ENCODE measurements at places on chromosomes 3 and 15.
A peak's percentile ranks its signal among the peaks of the same experiment; 100 is the strongest.

DNA sequence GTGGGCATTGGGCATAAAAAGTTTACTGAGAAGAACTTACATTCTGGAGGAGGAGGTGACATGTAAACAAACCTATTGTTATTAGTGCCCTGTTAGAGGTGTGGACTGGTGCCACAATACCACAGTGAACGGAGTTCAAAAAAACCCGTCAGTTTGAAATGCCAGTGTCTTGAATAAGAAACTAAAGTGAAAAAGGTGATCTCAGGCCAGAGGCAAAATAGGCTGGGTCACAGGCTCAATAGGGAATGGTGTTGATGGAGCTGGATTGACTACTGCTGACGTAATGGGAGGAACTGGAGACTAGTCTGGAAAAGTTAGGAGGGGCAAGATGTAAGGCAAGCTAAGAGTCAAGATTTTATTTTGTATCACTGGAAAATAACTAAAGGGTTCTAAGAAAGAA is 1.6 kb upstream of the DCBLD2 start:
- no peaks in the 10 kb centered on the region for H3K27me3 ChIP-seq
- no peak for DNase-seq
- no peak overlapping the region for H3K4me3 ChIP-seq
- no peak overlapping the region for H3K27ac ChIP-seq
- no peaks in the 10 kb centered on the region for H3K36me3 ChIP-seq

- no peaks in the 10 kb centered on the region for H3K27me3 ChIP-seq
- no peaks in the 10 kb centered on the region for H3K4me1 ChIP-seq
- H3K36me3 ChIP-seq, result no peaks in the 10 kb centered on the region
- H3K27ac ChIP-seq, result no peak overlapping the region
- no peak overlapping the region for H3K4me3 ChIP-seq
Observed at GRCh38 chr3:31343075-31343474, 189.7 kb upstream of the STT3B start.

- H3K4me1 ChIP-seq, result peaks cover 12% of the 10 kb centered on the region
- no peak for DNase-seq
- peaks cover 9% of the 10 kb centered on the region for H3K36me3 ChIP-seq
- no peaks in the 10 kb centered on the region for H3K27me3 ChIP-seq
- H3K4me3 ChIP-seq, result peak overlapping the region; percentile 72
- no peak overlapping the region for H3K27ac ChIP-seq
Observed at GRCh38 chr15:82263350-82263749, 732 bp downstream of the SAXO2 start.

GRCh38 chr3:138307899-138308298 is 21.8 kb downstream of the NME9 start:
- no peak for DNase-seq
- H3K27ac ChIP-seq, result no peak overlapping the region
- H3K27me3 ChIP-seq, result no peaks in the 10 kb centered on the region
- H3K36me3 ChIP-seq, result no peaks in the 10 kb centered on the region
- no peaks in the 10 kb centered on the region for H3K4me1 ChIP-seq

- no peak overlapping the region for H3K27ac ChIP-seq
- no peak overlapping the region for H3K4me3 ChIP-seq
Observed at GRCh38 chr3:114698146-114699105, 404.6 kb downstream of the TIGIT start.

GRCh38 chr3:157074981-157075380 is 85.0 kb downstream of the CCNL1 start:
- H3K36me3 ChIP-seq, result no peaks in the 10 kb centered on the region
- no peak overlapping the region for H3K27ac ChIP-seq
- no peak for DNase-seq

GRCh38 chr3:134314588-134315285 is 59.5 kb downstream of the AMOTL2 start:
- H3K36me3 ChIP-seq, result no peaks in the 10 kb centered on the region
- DNase-seq, result no peak
- peak overlapping the region; percentile 95 for H3K27ac ChIP-seq
- H3K4me1 ChIP-seq, result peaks cover 53% of the 10 kb centered on the region
- no peak overlapping the region for H3K4me3 ChIP-seq

GRCh38 chr3:194667363-194667762 is 4.6 kb downstream of the LSG1 start:
- H3K4me1 ChIP-seq, result peaks cover 10% of the 10 kb centered on the region
- no peak for DNase-seq
- no peak overlapping the region for H3K4me3 ChIP-seq
- H3K27ac ChIP-seq, result no peak overlapping the region
- H3K36me3 ChIP-seq, result peaks cover 64% of the 10 kb centered on the region

DNA sequence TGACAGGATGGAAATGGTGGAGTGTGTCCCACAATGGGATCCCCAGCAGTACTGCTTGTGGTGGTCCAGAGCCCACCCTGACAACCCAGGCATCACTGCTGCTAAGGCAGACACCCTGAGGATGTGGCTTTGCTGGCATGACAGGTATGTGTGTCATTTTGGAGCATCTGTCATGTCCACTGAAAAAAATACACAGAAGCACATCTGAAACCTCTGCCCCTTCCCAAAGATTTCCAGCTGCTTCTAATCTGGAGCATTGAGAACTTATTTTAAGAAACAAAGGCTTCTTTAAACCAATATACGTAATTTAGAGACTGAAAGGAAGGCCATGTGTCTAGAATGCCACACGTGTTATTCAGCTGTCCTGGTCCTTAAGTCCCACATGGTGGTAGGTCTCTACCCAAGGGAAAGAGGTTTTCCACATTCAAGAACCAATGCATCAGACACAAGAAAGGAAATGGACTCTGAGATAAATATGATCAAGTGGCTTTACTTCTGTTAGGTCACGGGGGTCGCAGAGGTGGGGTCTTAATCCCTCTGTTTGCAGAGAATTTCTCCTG is 88.3 kb downstream of the PDZRN3 start:
- no peak overlapping the region for H3K4me3 ChIP-seq
- H3K27ac ChIP-seq, result no peak overlapping the region
- H3K27me3 ChIP-seq, result no peaks in the 10 kb centered on the region

GRCh38 chr15:62348118-62348517 is 183.0 kb upstream of the C2CD4B start:
- no peaks in the 10 kb centered on the region for H3K4me1 ChIP-seq
- DNase-seq, result no peak
- H3K27me3 ChIP-seq, result no peaks in the 10 kb centered on the region
- H3K4me3 ChIP-seq, result no peak overlapping the region

DNA sequence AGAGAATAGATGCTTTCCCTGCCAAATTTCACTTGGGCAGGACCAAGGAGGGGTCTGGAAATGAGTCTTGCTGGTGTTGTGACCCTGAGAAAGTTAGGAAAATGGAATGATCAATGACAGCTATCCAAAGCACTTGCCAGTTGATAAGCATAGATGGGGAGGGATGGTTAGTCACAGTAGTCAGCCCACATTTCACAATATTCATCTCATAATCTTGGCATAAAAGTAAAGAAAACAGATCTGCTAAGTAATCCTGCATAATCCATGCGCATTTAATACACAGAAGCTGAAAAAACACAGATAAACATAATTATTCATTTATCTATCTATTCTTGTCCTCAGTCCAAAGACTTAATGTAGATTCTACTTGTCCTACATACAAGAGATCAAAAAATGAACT is 184.1 kb downstream of the ZIC4 start:
- no peak overlapping the region for H3K4me3 ChIP-seq
- H3K27me3 ChIP-seq, result no peaks in the 10 kb centered on the region
- H3K4me1 ChIP-seq, result no peaks in the 10 kb centered on the region

- peaks cover 48% of the 10 kb centered on the region for H3K4me1 ChIP-seq
- peak overlapping the region; percentile 33 for H3K4me3 ChIP-seq
- H3K27me3 ChIP-seq, result peaks cover 100% of the 10 kb centered on the region
- H3K36me3 ChIP-seq, result no peaks in the 10 kb centered on the region
- H3K27ac ChIP-seq, result no peak overlapping the region
- DNase-seq, result no peak
Observed at GRCh38 chr15:76340803-76341365, 4.3 kb downstream of the ISL2 start.

DNA sequence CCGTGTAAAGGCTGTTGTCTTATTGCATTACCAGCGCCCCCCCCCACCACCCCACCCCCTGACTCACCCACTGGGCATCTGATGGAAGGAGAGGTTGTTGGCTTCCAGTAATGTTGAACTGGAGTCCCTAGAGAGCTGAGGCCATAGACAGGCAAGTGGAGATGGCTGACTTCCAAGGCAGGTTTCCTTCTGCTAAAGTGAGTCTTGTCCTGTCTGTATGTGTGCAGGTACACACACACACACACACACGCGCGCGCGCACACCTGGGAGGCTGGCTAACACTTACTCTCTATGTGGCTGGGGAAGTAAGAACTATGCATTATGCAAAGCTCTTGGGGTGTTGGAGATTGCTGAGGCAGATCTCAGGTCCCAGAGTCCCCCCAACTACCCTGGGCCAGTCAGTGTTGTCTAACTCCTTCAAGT is 1.6 kb upstream of the KY start:
- H3K27me3 ChIP-seq, result no peaks in the 10 kb centered on the region
- H3K4me3 ChIP-seq, result no peak overlapping the region
- DNase-seq, result no peak
- no peak overlapping the region for H3K27ac ChIP-seq

DNA sequence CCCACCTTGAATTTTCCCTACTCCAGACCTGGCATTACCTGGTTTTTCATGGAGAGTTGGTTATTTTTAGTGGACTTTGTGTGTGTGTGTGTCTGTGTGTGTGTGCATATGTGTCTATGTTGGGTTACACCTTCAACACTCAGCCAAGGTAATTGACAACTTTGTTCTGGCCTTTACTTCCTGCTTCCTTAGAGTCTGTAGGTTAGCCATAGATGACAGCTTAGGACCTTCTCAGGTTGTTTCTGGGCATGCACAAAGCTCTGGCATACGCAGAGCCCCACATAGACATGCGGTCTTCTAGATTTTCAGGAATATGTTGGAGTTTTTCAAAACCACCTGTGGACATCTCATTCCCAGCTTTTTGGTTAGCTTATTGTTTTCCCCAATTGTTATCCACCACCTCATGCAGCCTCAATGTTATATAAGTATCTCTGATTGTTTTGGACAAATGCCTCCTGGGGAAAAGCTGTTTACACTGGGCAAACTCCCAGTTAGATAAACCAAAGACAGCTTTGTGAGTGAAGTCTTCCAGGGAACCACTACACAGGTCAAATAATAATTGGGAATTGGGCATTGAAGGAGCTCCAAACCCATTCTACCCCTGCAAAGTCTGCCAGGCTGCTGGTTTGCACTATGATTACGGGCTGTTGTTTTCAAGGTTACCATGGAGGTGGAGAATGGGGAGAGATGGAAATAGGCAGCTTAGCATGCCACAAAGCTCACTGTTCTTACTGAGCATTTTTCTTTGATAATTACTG is 201.2 kb downstream of the ADAMTSL3 start:
- H3K27ac ChIP-seq, result no peak overlapping the region
- no peak overlapping the region for H3K4me3 ChIP-seq
- no peaks in the 10 kb centered on the region for H3K27me3 ChIP-seq
- H3K4me1 ChIP-seq, result no peaks in the 10 kb centered on the region
- DNase-seq, result no peak

- no peak for DNase-seq
- H3K27ac ChIP-seq, result peak overlapping the region; percentile 51
- H3K4me1 ChIP-seq, result no peaks in the 10 kb centered on the region
- H3K27me3 ChIP-seq, result no peaks in the 10 kb centered on the region
- peak overlapping the region; percentile 57 for H3K4me3 ChIP-seq
Observed at GRCh38 chr3:142028243-142028777, 121.0 kb downstream of the TFDP2 start.

GRCh38 chr3:146203776-146204175 is 42.8 kb upstream of the PLOD2 start:
- H3K27me3 ChIP-seq, result no peaks in the 10 kb centered on the region
- DNase-seq, result no peak
- peaks cover 16% of the 10 kb centered on the region for H3K36me3 ChIP-seq
- H3K4me1 ChIP-seq, result no peaks in the 10 kb centered on the region

GRCh38 chr15:75712668-75713337 is at the start of gene CSPG4:
TSS of gene CSPG4 (minus strand) at chr15:75712848. CDS start at chr15:75712755, 93 bp downstream.
- no peak for DNase-seq
- no peaks in the 10 kb centered on the region for H3K36me3 ChIP-seq
- H3K27ac ChIP-seq, result peak within 1 kb of the TSS; percentile 19
- peaks cover 3% of the 10 kb centered on the region for H3K4me1 ChIP-seq
- H3K4me3 ChIP-seq, result peak within 1 kb of the TSS; percentile 39

- H3K4me1 ChIP-seq, result no peaks in the 10 kb centered on the region
- DNase-seq, result no peak
- no peaks in the 10 kb centered on the region for H3K36me3 ChIP-seq
- H3K4me3 ChIP-seq, result no peak overlapping the region
- no peaks in the 10 kb centered on the region for H3K27me3 ChIP-seq
Observed at GRCh38 chr3:79843180-79843579, 75.4 kb upstream of the ROBO1 start.

GRCh38 chr3:105764378-105765307 is 104.2 kb downstream of the CBLB start:
- no peak overlapping the region for H3K4me3 ChIP-seq
- H3K27me3 ChIP-seq, result no peaks in the 10 kb centered on the region
- peaks cover 3% of the 10 kb centered on the region for H3K4me1 ChIP-seq
- H3K27ac ChIP-seq, result no peak overlapping the region
- H3K36me3 ChIP-seq, result peaks cover 6% of the 10 kb centered on the region
- no peak for DNase-seq

- H3K4me3 ChIP-seq, result no peak overlapping the region
- H3K27ac ChIP-seq, result no peak overlapping the region
- peaks cover 28% of the 10 kb centered on the region for H3K36me3 ChIP-seq
- no peaks in the 10 kb centered on the region for H3K27me3 ChIP-seq
Observed at GRCh38 chr3:124770336-124771082, 40.3 kb downstream of the UMPS start.

DNA sequence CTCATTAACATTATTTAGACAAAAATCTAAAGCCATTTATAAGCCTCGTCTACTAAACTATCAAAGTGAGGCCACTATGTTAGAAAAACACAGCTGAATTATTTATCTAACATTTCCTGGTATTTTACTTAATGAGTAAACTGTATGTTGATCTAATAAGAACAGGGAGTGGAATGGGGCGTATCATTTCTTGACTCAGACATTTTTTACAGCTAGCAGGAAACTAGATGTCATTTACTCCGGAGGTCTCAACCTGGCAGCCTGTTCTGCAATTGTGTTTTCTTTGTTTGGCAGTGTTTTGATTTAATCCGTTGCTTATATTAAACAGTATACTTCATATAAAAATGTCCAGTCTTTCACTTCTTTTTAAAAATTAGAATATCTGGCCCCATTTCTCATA is 79.1 kb upstream of the ABI3BP start:
- H3K27me3 ChIP-seq, result no peaks in the 10 kb centered on the region
- DNase-seq, result no peak
- no peaks in the 10 kb centered on the region for H3K36me3 ChIP-seq
- H3K4me1 ChIP-seq, result peaks cover 4% of the 10 kb centered on the region

DNA sequence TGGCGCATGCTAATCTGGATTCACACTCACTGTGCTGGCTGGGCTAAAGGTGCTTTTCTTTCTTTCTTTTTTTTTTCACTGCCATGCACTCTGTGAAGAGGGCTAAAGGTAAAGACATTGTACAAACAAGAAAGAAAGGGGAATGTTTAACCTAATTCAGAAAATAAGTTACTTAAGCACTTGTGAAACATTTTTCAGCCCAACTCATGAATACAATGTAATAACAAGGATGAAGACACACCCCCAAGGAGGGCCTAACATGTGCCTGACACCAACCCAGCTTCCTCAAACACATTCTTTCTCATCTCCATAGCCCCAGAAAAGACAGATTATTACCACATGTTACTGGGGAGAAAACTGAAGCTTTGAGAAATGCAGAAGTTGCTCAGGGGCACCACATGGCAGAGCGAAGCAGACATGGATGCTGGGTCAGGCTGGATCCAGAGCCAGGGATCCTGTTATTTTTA is 5.7 kb downstream of the STIMATE start:
- peaks cover 66% of the 10 kb centered on the region for H3K4me1 ChIP-seq
- no peaks in the 10 kb centered on the region for H3K27me3 ChIP-seq
- DNase-seq, result no peak
- peak overlapping the region; percentile 73 for H3K27ac ChIP-seq
- no peak overlapping the region for H3K4me3 ChIP-seq

All from upper lobe of right lung (tissue), 1 donor.